ENCODE measurements at places on chromosomes 4 and X. TPM values are rescaled to one million over a fixed set of nuclear protein-coding genes. Genes with fewer than 3 reads are reported as not detected.

Gene FDCSP
- not detected for total RNA-seq

Gene GYPB
- not detected for total RNA-seq

Gene DDX53
- not detected for total RNA-seq

Gene PDGFC
- 18.5 TPM for total RNA-seq

Gene AR
- 9.4 TPM for total RNA-seq

Gene SASH3
- 9.2 TPM for total RNA-seq

Gene NLRP2B
- not detected for total RNA-seq

Gene CCNA2
- total RNA-seq, result 0.26 TPM

Gene UGT2B15
- total RNA-seq, result not detected

Gene ZFP42
- not detected for total RNA-seq

Gene PAK3
- total RNA-seq, result 0.29 TPM

Gene CABS1
- total RNA-seq, result not detected

- no peak for DNase-seq
These were observed 1.2 kb downstream of the TMEM255A start for GRCh38 chrX:120309873-120310705.

- DNase-seq, result no peak
These were observed 69.3 kb downstream of the MTMR1 start for GRCh38 chrX:150762258-150763165.

DNA sequence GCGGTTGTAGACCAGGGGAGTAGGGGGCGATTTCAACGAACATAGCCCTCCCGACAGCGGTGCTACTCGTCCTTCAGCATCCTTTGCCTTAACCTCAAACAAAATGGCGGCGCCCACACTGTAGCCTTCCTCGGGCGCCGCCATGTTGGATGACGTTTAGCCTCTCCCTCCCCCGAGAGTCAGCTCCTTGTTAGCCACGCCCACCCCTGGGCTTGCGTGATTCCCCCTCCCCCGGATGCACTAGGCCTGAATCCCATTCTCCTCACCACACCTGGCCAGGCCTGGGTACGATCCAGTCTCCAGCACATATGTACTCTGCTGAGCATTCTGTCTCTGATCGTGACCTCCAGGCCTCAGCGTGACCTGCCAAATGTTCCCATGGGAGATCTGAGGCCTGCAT, 49.0 kb upstream of the ZNF157 start:
- DNase-seq, result peak; percentile 73

DNA sequence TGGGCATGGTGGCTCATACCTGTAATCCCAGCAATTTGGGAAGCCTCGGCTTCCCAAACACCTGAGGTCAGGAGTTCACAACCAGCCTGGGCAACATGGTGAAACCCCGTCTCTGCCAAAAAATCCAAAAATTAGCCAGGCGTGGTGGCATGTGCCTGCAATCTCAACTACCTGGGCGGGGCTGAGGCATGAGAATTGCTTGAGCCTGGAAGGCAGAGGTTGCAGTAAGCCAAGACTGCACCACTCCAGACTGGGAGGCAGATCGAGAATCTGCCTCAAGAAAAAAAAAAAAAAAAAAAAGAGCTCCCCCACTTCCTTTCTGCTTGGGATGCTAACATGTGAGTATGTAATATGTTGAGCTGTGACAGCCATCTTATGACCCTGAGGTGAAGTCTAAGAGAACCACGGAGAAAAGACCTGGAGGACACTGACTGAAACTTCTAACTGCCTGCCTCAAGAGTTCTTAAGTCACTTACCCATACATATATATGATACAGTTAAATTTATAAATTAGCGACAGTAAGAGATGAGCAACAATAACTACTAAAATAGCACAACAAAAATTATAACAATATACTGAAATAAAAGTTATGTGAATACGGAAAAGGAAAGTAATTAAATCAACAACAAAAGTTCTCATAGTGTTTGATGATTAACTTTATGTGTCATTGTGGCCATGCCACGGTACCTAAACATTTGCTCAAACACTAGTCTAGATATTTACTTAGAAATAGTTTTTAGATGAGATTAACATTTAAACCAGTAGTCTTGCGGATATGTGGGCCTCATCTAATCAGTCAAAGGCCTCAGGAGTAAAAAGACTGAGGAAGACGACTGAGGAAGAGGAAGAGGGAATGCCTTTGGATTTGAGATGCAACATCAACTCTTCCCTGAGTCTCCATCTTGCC, 178.3 kb downstream of the OPHN1 start:
- no peak for DNase-seq

GRCh38 chrX:56788229-56788628, 59.2 kb downstream of the NBDY start:
- DNase-seq, result no peak

- DNase-seq, result peak; percentile 63
These were observed 8.0 kb upstream of the ODAPH start for GRCh38 chr4:75547647-75548387.

DNA sequence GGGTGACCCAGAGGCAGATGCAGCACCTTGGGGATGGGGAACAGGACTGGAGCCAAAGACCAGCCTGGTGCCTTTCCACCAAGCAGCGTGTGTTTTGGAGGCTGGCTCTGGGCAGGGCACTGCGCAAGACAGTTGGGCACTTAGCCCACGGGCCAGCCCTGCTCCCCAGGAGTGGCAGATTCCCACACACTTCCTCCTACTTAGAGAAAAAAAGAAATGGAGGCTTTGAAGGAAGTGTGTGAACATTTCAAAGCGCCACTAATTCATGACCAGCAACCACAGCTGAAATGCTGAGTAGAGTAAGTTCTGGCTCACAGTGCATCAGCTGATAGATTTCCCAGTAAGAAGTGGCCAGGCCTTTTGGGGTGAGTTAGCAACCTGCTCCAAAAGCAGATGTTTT, 54.9 kb upstream of the LGI2 start:
- no peak for DNase-seq

DNA sequence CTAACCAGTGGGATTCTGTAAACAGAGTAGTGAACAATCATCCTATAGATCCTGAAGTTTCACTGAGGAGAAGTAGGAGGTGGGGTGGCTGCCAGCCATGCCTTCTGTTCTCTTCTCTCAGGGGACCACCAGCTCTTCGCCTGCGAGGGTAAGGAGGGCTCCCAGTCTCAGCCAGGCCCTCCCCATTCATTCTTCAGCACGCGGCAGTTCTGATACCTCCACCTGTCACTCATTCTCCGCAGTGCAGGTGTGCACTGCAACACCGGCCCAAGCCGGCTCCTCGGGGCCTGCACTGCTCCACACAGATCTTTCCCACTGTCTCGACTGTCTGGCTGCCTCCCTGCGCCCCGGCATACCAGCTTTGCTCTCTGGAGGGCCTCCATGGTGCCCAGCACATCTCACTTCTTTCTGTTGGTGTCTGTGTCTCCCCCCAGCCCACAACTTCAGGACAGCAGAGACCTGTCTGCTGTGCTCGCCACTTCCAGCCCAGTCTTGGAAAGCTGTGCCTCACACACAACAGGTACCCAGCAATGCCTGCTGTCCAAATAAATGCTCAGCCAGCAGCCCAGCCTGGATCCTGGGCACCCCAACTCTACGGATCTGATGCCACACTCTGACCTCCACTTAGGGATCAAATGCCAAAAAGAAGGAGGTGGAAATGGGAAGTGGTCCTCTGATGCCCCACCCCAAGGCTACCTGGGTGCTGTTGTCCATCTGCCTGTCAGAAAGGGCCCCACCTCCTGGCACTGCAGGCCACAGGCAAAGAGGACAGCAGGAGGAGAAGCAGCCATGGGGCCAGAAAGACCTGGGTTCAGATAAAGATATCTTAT, 29.0 kb downstream of the ACOX3 start:
- DNase-seq, result no peak

GRCh38 chrX:82816562-82816961, 691.5 kb upstream of the POU3F4 start:
- DNase-seq, result no peak

DNA sequence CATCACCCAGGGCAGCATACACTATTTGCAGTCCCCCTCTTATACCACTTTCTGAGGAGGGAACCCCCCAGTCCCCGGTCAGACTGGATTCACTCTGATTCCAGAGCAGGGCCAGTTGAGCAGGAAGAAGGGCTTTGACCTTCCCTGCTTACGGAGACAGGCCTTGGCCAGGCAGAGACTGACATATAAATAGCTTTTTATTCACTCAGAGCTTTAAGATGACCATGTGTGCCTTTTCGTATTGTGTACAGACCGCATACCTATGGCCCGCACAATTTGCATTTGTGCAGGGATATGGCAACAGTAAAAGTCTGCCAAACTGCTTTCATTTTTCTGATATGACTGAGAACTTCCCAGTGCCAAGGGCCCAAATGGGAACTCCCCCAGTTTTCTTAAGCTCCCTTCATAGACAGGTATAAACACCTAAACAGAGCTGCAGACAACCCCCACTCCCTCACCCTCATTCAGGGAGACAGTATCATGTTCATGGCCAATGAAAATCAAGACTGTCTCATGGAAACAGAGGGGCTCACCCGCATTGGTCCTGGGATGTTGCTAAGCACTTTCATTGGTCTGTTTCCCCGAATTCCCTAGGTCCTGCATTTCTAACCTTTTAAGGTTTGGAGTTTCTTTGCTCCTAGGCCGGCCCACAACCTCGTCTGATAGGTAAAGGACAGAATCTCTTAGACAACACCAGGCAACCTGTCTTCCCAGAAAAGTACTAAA, 86.0 kb downstream of the RTL5 start:
- DNase-seq, result no peak

DNA sequence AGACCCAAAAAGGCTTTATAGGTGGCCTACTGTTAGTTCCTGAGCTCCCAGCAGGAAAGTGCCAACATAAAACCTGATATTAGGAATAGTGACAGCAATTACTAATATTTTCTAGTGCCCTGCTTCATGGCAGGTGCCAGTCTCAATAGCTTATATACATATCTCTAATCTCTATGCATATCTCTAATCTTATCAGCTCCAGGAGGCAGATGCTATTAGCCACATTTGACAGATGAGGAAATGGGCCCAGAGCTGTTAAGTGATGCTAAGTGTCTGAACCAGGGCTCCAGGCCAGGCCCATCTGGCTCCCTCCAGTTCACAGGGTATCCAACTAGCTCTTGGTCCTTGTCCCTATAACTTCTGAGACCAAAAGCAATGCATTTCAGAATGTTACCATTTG, 142.5 kb downstream of the CHIC2 start:
- no peak for DNase-seq

DNA sequence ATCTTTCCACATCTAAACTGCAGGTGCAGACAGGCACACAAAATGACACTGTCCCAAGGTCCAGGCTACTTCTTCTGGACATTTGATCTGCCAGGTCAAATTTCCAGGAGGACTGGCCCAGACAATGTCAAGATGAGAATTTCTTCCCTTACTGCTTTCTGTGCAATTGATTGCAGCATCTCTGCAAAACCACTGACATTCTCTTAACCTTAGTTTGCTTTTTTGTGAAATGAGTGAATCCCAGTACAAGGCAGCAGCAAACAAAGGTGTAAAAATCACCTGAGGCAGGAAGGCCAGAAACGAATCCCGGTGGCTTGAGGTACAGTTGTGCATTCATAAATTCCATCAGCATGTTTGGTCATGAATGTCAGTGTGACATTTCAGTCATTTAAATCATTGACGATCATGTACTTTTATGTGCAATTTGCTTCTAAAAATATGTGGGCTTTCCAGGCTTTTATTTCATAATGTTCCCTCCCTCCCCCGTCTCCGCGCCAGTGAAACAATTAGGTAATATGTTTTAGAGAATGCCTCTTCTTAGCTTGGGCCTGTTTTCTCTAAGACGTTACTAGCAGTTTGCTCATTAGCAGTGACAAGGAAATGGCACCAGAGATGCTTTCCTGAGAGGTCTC, 39.1 kb downstream of the NHS start:
- no peak for DNase-seq

GRCh38 chr4:130985371-130985770, 1889.4 kb downstream of the C4orf33 start:
- no peak for DNase-seq

DNA sequence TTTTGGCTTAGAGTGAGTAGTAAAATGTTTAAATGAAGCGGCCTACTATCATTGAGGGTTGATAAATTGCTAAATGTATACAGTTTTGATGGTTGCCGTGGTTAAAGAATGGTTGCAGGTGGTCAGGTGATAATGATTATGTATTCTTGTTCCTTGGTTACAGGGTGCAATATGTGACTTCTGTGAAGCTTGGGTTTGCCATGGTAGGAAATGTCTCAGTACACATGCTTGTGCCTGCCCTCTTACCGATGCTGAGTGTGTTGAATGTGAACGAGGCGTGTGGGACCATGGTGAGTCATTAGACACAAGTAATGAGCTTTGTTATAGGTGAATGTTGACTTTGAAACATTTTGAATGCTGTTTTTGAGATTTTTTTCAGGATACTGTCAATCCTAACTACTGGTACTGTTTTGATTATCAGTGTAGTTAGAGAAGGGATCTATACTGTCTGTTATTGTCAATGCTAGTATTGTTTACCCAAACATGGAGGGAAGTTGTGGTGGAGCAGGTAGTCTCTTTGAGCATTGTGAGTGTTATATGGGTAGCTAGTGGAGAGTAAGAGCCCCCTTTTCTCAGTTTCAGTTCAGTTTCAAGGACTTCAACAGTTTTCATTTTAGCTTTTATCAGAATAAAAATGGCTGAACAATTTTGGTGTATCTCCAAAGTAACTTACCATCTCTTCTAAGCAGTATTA, 8.9 kb downstream of the ZNF330 start:
- no peak for DNase-seq
